B cell (primary cell): ENCODE measurements at places on chromosomes 1 and 21.

DNA sequence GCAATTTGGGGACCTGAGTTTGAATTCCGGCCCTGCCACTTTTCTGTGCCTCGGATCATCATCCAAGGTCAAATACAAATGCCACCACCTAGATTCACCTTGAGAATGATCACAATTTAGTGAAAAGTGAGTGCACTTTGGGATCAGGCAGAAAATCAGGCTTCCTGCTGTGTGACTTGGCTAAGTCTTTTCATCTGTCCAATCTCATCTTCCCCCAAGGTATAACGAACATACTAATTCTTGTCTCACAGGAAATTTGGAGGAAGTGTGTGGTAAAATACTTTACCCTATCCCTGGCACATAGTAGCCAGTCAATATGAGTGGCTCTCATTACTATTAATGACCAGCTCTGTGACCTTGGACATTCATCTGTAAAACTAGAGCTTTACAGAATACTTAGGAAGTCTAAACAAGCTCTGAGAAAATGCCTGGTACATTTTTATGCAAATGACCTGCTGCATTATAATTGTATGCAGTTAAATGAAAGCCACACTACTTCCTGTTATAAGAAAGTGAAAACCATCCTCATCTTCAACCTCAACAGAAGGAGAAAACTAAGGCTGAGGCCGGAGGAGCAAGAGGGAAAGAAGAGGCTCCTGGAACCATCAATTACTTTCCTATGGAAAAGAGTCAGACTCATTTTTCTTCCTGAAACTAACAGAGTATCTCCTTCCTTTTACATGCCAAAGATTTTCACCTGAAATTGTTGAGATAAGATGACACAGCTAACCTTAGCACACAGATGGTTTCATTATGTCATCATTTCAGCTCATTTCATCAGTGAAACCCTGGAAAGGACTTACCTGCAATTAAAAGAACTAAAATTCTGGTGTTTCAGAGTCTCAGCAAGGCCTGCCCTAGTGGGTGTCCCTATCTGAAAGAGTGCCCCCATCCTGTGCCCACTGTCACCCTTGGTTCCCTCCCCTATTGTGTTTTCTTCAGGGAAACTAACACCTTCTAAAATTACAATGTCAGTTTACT, 32.6 kb upstream of the RGS8 start:
- DNase-seq, result peak; percentile 6

DNA sequence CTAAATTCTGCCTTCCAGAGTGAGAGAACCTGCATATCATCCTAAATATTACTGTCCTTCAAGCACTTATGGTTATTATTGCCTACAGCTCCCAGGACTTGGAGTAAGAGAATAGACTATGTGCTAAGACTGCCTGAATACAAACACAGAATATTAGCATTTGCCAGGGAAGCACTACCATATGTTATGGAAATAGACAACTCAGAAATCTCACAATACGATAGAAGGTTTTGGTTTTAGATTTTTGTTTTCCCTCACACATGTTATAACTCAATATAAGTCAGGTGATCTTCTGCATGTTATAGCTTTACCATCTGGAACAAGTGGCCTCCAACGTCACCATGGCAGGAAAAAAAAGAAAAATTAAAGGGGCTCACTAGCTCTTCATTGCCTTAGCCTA, 413.9 kb downstream of the LRRIQ3 start:
- DNase-seq, result no peak

- DNase-seq, result peak; percentile 27
These were observed 13.6 kb downstream of the DIP2A start for GRCh38 chr21:46472246-46472645.

GRCh38 chr1:41003640-41004220, 17.8 kb downstream of the SLFNL1 start:
- peak; percentile 83 for DNase-seq

- DNase-seq, result no peak
These were observed 59.6 kb downstream of the CC2D1B start for GRCh38 chr1:52306227-52307006.

DNA sequence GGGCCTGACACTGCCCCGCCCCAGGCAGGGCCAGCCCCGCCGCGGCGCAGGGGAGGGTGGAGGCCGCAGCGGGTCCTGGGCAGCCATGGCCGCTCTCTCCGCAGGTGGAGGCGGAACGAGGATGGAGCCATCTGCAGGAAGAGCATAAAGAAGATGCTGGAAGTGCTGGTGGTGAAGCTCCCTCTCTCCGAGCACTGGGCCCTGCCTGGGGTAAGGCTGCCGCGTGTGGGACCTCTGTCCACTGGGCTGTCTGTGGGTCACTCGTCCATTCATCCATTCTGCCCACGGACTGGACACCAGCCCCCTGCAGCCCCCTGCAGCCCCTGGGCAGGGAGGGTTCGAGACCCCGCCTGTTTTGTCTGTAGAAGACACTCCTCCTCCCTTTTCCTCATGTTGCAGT, 18.4 kb upstream of the LRRC3 start:
- no peak for DNase-seq

GRCh38 chr1:15848143-15848928, 829 bp downstream of the SPEN start:
- peak; percentile 82 for DNase-seq

- DNase-seq, result no peak
These were observed 19.7 kb upstream of the FASLG start for GRCh38 chr1:172638885-172639831.

- DNase-seq, result no peak
These were observed 13.6 kb downstream of the PACC1 start for GRCh38 chr1:212401042-212401441.

DNA sequence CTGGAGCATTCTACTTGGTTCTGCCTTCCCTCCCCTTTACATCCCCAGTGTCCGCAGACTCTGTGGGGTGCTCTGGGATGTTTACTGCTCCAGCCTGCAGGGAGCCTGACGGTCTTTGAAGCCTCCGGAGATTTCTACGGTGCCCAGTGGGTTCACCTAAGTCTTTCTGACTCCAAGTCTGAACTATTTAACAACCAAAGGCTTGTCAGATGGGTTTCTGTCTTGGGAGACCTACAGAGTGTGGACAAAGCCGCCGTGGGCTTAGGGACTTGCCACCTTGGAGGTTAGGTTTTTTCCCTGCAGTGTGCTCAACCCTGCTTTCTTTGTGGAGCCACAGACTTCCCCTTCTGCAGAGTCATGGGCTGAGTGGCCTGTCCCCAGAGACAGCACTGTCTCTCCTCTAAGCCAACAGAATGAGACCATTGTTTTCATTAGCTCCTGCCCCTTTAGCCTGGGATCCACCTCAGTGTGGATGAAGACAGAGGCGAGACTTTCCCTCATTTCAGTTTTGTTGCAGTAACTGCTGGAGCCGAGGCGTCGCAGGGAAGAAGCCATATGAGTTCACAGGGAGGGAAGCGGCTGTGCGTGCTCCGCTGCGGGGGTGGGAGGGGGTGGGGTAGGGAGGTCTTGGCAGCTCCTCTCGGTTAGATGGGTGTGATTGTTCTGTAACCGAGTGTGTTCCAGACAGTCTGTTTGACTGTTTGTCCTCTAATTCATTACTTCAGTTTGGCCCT, 120.7 kb downstream of the CNIH3 start:
- DNase-seq, result no peak

- no peak for DNase-seq
These were observed 3.1 kb downstream of the SLC41A1 start for GRCh38 chr1:205809942-205810345.

- DNase-seq, result no peak
These were observed 45.4 kb downstream of the KIF26B start for GRCh38 chr1:245200146-245200545.

GRCh38 chr1:34625521-34626015, 129.3 kb upstream of the GJB5 start:
- DNase-seq, result no peak

GRCh38 chr1:167757433-167758309, 35.9 kb downstream of the MPZL1 start:
- no peak for DNase-seq

GRCh38 chr1:106523497-106523896, 533.0 kb upstream of the PRMT6 start:
- DNase-seq, result no peak

GRCh38 chr1:23384312-23385058, 14.8 kb upstream of the ZNF436 start:
- no peak for DNase-seq

DNA sequence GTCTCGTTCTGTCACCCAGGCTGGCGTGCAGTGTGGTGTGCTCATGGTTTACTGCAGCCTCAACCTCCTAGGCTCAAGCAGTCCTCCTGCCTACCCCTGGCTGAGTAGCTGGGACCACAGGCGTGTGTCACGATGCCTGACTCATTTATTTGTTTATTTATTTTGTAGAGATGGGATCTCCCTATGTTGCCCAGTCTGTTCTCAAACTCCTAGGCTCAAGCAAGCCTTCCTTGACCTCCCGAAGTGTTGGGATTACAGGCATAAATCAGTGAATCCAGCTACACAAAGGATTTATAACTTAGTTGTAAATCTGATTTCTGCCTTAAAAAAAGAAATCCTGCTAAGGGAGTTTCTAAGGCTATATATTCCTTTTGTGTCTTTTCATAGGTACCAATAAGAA, 30.5 kb upstream of the ZNF496 start:
- no peak for DNase-seq

DNA sequence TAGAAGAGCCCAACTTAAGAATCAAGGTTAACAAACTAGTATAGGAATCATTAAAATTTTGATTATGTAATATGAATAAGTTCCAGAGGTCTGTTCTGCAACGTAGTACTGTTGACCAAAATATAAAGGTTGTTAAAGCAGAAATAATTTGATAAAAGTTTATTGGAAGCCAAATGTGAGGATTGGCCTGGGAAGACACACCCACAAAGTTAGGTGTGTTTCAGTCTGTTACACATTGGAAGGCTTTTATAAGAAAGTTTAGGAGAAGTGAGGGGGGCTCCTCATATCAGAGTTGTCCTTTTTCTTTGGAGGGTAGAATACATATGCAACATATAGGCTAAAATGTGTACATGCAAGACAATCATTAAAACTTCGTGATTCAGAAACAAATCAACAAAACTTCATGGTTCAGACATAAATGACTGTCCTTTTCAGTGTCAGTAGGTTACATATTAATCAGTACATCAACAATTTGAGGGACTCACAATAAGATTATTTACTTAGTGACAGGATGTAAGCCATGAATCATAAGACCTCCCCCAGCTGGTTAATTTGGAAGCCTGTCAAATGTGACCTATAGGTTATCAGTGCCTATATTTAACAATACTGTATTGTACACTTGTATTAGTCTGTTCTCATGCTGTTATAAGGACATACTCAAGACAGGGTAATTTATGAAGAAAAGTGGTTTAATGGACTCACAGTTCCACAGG, 245.0 kb upstream of the B3GALT2 start:
- no peak for DNase-seq

- no peak for DNase-seq
These were observed 284.9 kb upstream of the RUNX1 start for GRCh38 chr21:35333831-35334618.

- DNase-seq, result no peak
These were observed 69.2 kb downstream of the LTN1 start for GRCh38 chr21:28923439-28923975.

- no peak for DNase-seq
These were observed 155.3 kb downstream of the MAGI3 start for GRCh38 chr1:113545626-113546025.

- DNase-seq, result no peak
These were observed 18.8 kb upstream of the SELP start for GRCh38 chr1:169648709-169649108.

- DNase-seq, result peak; percentile 77
These were observed 8.5 kb downstream of the SH3BGRL3 start for GRCh38 chr1:26288311-26288941.

- no peak for DNase-seq
These were observed 353.7 kb upstream of the GREM2 start for GRCh38 chr1:240965581-240966091.

DNA sequence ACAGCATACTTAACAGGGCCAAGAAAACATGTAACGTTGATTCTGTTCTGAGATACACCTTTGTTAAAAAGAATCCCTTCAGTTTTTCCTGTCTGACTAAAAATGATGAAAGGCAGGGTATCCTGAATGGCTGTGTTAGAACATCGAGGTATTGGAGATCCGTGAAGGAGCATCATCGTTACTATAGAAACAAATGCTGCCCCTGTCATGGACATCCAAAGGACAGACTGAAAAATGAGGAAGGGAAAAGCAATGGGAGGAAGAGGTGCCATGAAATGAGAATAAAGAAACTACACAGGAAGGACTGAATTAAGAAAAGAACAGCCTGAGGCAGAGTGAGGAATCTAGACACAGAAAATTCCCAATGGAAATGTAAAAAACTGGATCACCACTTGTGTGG, 257.9 kb downstream of the PDE4B start:
- DNase-seq, result no peak

GRCh38 chr1:160821627-160822026, 25.7 kb downstream of the LY9 start:
- DNase-seq, result no peak

GRCh38 chr21:16570856-16571255, 841.1 kb downstream of the USP25 start:
- DNase-seq, result no peak

GRCh38 chr21:33902349-33902748, 13.3 kb downstream of the ATP5PO start:
- DNase-seq, result no peak

- DNase-seq, result no peak
These were observed 7.0 kb downstream of the COLGALT2 start for GRCh38 chr1:184030433-184031091.

DNA sequence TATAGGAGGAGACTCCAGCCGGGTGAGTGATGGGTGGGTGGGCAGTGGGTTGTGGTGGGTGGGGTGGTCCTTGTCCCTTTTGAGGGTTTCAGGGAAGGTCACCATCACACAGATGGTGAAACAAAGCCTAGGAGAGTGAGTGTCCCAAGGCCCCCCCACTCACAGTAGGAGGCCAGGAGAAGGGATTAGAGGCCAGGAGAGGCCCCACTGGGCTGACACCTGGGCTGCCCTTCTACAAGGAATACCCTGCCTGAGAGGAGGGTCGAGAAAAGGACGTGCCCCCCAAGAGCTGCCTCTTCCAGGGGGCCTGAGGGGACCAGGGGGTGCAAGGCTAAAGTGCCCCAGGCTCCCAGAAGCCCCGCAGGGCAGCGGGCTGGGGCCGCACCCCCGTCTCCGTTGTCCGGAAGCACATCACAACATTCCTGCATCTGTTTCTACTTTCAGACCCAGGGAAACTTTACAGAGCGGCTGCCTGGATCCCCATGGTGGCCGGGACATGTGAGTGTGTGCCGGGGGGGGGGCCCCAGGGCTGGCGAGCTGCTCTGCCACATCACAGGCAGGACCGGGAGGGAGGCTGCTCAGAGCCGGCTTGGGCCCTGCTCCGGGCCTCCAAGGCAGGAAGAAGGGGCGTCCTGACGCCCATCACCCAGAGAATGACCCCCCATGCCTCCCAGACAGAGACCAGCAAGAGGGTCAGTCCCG, 68.2 kb downstream of the ARHGEF16 start:
- no peak for DNase-seq

GRCh38 chr1:172821609-172822274, 162.8 kb downstream of the FASLG start:
- DNase-seq, result no peak

DNA sequence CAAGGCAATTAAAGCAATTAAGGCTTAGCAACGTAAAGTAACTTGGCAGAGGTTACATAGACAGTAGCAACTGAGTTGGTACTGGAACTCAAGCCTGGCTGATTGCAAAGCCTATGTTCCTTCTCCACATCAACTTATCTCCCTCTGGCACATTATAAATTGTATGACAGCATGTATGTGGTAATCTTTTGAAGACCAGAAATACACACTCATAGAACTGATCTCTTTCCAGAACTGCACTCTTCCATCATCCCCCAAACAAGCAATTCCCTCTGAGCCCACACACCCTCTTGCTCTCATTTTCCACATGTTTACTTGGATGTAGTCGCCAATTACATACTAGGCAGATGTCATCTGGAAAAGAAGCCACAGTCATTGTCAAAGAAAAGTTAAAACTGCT, 502.2 kb downstream of the PLPP3 start:
- no peak for DNase-seq
